ENCODE measurements at places on chromosomes 7 and 10.

- DNase-seq = no peak
Measured at GRCh38 chr10:78864761-78865537, 203.8 kb upstream of the ZMIZ1 start.

GRCh38 chr10:88995156-88995876 is 4.7 kb downstream of the FAS start:
- no peak for DNase-seq

DNA sequence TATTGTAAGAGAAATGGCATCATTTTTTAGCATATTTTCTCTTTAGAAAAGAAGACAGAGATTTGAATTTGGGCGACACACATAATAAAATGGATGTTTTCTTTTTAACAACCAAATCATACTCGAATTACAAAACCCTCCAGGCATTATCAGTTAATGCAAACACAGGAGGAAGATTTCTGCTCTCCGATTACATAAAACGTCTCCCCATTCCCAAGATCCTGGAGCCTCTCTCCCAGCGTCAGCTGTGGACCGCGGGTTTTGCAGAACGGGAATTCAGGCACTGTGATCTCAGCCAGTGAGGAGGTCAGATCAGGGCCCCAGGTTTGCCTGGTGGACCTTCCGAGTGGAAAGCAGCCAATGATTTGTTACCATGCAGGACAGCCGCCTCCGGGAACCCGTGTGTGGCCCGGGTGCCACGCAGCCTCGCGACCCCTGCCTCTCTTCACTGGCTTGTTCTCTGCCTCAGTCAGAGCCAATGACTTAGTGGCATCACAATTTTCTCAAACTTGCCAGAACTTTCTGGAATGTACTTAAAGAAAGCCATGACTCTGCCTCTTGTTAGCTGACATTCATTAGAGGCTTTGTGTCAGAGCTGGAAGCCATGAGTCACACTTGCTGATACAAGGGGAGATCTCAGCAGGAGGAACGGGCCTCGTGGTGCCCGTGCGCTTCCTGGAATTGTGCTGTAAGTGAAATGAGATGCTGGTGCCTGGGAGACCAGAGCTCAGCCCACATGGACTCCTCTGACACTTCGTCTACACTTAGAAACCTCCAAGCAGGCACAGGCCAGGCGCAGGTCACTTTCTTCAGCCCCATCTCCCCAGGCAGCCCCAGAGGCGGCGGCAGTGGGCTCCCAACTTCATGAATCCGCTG is 246.1 kb downstream of the KLF6 start:
- DNase-seq = no peak

- no peak for DNase-seq
Measured at GRCh38 chr7:107779647-107780099, 23.4 kb downstream of the SLC26A3 start.

DNA sequence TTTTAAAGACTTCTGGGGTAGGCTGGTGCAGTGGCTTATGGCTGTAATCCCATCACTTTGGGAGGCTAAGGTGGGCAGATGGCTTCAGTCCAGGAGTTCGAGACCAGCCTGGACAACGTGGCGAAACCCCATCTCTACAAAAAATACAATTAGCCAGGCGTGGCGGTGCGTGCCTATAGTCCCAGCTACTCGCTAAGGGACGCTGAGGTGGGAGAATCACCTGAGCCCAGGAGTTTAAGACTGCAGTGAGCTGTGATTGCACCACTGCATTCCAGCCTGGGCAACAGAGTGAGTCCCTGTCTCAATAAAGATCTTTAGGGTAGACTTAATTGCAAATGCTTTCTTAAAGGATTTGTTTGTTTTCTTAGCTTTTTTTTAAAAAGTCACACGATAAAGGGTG is 29.3 kb downstream of the PTPN12 start:
- no peak for DNase-seq

DNA sequence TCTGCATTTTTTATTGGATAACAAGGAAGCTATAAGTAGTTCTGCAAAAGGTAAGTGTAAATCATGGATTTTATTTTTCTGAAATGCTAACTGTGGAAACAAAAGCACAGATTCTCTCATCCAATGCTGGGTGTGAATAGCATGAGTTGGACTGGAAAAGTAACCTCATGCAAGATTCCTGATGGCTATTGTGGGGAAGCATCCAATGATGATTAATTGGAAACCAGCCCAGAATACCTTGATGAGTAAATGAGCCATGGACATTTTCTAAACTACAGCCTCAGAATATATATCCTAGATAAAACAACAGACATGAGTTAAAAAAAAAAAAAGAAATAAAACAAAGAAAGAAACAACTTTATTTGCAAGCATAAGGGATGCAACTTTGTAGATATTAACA is 934.6 kb downstream of the CCSER2 start:
- no peak for DNase-seq

GRCh38 chr7:40986351-40986873 is 716.5 kb downstream of the INHBA start:
- DNase-seq = no peak

- DNase-seq = no peak
Measured at GRCh38 chr10:43959364-43960134, 310.9 kb upstream of the ZNF32 start.

- no peak for DNase-seq
Measured at GRCh38 chr10:43278216-43278615, 11.4 kb upstream of the RASGEF1A start.

- DNase-seq = no peak
Measured at GRCh38 chr10:118776033-118776432, 21.3 kb upstream of the CACUL1 start.

GRCh38 chr10:73953665-73954064 is 42.7 kb downstream of the PLAU start:
- DNase-seq = no peak

DNA sequence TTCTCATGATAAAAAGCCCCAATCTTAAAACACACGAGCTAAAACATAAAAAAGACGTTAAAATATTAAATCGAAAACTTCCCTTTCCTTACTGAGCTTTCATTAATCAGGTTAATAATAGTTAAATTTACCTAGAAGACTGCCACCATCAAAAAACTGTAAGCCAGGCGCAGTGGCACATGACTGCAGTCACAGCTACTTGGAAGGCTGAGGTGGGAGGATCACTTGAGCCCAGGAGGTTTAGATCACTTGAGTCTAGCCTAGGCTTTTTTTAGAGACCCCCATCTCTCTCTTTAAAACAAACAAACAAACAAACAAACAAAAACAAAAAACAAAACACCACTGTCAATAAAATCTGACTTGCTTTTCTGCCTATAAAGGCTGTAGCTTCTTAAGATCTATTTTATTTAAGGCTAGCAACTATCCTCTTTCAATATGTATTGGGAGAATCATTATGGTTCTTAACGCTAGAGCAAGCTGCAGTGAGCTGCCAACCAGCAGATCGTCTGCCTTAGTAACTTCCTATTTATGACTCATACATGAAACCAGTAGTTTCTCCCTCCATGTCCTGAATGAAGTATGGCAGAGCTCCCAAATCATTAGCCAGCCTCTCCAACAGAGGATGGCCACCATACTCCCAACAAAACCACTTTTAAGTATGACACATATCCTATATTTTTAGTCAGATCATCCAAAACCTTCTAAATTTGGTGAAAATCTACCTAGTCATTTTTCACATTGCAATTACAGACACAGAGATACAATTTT is 163.7 kb downstream of the SRPK2 start:
- DNase-seq = no peak

GRCh38 chr7:25854608-25855497 is 297.1 kb upstream of the NFE2L3 start:
- peak; percentile 56 for DNase-seq

DNA sequence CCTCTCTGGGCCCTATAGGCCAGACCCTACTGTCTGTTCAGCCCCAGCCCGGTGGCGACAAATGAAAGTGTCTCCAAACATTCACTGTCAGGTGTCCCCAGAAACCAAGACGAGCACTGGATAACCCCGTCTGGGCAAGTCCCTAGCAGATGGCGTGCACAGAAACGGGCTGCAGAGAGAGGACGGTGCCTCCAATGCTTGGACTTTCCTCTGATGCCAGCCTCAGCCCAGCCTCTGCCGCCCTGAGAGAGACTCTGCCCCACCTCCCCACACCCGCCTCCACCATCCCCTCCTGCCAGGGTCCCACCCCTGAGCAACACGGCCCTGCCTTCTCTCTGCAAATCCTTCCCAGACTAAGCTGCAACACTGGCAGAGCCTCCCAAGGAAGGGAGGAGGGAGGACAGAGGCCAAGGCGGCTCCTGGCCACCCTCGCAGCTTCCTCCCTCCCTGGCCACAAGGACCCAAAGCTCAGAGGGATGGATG is 7.4 kb upstream of the LFNG start:
- DNase-seq = no peak

- DNase-seq = no peak
Measured at GRCh38 chr7:96311967-96312366, 9.9 kb downstream of the SLC25A13 start.

DNA sequence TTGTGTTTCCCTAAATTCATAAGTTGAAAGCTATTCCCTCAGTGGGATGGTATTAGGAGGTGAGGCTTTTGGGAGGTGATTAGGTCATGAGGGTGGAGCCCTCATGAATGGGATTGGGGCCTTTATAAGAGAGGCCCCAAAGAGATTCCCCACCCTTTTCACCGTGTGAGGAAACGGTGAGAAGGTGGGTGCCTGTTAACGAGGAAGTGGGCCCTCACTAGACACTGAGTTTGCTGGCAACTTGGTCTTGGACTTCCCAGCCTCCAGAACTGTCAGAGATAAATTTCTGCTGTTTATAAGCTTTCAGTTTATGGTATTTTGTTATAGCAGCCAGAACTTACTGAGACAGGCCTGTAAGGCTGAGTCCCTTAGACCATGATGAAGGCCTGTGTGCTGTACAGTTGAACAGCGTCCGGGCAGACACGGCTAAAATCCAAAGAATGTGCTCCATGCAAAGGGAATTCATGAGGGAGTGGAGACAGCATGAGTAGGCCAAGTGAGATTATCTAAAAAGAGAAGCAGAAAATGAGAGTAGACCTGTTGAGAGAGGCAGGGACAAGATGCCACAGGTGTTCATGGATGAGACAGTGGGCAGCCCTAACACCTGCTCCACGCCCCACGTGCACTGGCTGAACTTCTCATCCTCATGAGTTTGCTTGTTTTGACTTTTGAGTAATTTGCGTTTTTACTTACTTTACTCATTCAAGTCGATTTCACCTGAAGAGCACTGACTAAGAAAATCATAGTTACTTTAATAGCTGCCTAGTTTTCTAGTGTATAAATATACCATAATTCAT is 66.9 kb upstream of the SFMBT2 start:
- DNase-seq = peak; percentile 29

DNA sequence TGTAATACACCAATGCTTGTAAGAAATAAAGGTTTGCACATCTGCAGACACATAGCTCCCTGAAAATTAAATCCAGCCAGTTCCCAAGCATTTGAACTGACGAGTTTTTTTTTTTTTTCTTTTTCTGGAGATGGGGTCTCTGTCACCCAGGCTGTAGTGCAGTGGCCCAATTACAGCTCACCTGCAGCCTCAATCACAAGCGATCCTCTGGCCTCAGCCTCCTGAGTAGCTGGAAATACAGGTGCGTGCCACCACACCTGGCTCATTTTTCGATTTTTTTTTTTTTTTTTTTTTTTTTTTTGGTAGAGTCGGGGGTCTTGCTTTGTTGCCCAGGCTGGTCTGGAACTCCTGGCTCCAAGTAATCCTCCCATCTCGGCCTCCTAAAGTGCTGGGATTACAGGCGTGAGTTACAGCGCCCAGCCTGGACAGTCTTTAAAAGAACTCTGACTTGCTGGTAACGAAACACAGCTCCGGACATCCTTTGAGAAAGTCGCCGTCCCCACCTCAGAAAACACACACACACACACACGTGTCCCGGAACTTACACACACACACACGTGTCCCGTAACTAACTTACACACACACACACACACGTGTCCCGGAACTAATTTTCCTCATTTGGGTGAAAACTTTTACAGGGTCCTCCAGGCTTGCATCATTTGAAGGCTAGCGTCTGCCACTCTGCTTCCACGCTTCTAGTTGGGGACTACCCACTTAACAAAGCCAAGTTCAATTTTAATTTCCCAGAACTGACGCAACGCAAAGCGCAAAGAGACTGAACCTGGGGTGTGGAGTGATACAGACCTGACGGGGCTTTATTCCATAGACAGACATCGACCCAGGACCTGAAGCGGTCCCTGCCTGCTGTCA is 18.6 kb downstream of the OCM2 start:
- DNase-seq = no peak

Data from germinal center (tissue), 1 donor.